ENCODE measurements at places on chromosomes 4 and X. TPM values are rescaled to one million over a fixed set of nuclear protein-coding genes. Genes with fewer than 3 reads are reported as not detected.

NAP1L3 gene
- 0.14 TPM for polyA plus RNA-seq

DDX53 gene
- not detected for polyA plus RNA-seq

DKK2 gene
- polyA plus RNA-seq = 0.14 TPM

SLC25A53 gene
- 11.0 TPM for polyA plus RNA-seq

ETDA gene
- polyA plus RNA-seq = not detected

FATE1 gene
- 0.24 TPM for polyA plus RNA-seq

NR3C2 gene
- 3.6 TPM for polyA plus RNA-seq

GRIA2 gene
- not detected for polyA plus RNA-seq

CORIN gene
- polyA plus RNA-seq = 0.03 TPM

BLOC1S4 gene
- 13.8 TPM for polyA plus RNA-seq

EGFL6 gene
- not detected for polyA plus RNA-seq

TBC1D8B gene
- polyA plus RNA-seq = 0.21 TPM

PNMA6F gene
- polyA plus RNA-seq = not detected

MAMLD1 gene
- 1.3 TPM for polyA plus RNA-seq

GPC3 gene
- 0.43 TPM for polyA plus RNA-seq

CENPVL3 gene
- not detected for polyA plus RNA-seq

CSAG2 gene
- not detected for polyA plus RNA-seq

NLGN4X gene
- polyA plus RNA-seq = 0.05 TPM

MAGEC1 gene
- not detected for polyA plus RNA-seq

BGN gene
- polyA plus RNA-seq = 6.7 TPM

MOB1B gene
- polyA plus RNA-seq = 2.8 TPM

TRPC5OS gene
- polyA plus RNA-seq = not detected

SLC49A3 gene
- 1.9 TPM for polyA plus RNA-seq
